ENCODE measurements at places on chromosomes 13 and 19. TPM values are rescaled to one million over a fixed set of nuclear protein-coding genes. Genes with fewer than 3 reads are reported as not detected.

GIPR gene
- total RNA-seq, result 0.18 TPM

DNA sequence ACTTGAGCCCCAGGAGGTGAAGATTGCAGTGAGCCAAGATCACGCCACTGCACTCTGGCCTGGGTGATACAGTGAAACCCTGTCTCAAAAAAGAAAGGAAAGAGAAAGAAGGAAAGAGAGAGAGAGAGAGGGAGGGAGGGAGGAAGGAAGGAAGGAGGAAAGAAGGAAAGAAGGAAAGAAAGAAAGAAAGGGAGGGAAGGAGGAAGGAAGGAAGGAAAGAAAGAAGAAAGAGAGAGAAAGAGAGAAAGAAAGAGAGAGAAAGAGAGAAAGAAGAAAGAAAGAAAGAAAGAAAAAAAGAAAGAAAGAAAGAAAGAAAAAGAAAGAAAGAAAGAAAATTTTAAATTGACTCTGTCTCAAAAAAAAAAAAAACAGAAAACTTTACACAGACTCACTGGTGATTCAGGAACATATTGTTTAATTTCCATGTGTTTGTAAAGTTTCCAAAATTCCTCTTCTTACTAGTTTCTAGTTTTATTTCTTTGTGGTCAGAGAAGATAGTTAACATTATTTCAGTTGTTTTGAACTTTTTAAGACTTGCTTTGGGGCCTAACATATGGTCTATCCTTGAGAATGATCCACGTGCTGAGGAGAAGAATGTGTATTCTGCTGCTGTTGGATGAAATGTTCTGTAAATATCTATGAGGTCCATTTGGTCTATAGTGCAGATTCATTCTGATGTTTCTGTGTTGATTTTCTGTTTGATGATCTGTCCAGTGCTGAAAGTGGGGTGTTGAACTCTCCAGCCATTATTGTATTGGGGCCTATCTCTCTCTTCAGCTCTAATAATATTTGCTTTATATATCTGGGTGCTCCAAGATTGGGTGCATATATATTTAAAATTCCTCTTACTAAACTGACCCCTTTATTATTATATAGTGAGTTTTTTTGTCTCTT is 204.4 kb upstream of the SERP2 start:
- DNase-seq, result no peak

GRCh38 chr19:14166999-14167575 is 30.7 kb upstream of the ASF1B start:
- no peak for DNase-seq

DNA sequence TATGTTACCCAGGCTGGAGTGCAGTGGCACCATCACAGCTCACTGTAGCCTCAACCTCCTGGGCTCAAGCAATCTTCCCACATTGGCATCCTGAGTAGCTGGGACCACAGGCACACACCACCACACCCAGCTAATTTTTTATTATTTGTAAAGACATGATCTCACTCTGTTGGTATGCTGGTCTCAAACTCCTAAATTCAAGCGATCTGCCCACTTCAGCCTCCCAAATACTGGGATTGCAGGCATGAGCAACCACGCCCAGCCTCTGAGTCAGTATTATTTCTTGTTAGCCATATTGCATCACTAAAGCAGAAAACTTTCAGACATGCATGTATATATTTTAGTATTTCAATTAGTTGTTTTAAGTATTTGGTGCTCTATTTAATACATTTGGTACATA is 376.4 kb downstream of the GPC6 start:
- no peak for DNase-seq

DNA sequence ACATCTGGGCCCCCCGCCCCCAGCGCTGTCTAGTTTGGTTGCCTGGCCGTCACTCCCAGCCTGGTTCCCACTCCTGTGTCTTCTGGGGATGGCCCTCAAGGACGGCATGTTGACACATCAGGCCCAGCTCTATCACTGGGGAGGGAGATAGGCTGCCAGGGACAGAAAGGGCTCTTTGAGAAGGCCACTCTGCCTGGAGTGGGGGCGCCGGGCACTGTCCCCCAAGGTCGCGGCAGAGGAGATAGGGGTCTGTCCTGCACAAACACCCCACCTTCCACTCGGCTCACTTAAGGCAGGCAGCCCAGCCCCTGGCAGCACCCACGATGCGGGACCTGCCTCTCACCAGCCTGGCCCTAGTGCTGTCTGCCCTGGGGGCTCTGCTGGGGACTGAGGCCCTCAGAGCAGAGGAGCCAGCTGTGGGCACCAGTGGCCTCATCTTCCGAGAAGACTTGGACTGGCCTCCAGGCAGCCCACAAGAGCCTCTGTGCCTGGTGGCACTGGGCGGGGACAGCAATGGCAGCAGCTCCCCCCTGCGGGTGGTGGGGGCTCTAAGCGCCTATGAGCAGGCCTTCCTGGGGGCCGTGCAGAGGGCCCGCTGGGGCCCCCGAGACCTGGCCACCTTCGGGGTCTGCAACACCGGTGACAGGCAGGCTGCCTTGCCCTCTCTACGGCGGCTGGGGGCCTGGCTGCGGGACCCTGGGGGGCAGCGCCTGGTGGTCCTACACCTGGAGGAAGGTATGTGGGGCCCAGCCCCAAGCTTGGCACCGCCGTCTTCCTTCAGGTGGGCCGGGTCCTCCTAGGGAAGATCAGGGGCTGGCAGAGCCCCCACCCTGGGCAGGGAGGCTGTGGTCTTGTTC is at the start of gene AMH:
TSS of gene AMH (plus strand) at position 314 of the 857 bp plus-strand sequence. CDS start at position 324, 10 bp downstream.
- no peak for DNase-seq

- DNase-seq, result no peak
Observed at GRCh38 chr13:51666374-51666773, 82.1 kb downstream of the WDFY2 start.

GRCh38 chr13:73090116-73090822 is 31.5 kb downstream of the KLF5 start:
- DNase-seq, result no peak

ZNF529 gene
- total RNA-seq, result 2.6 TPM

- no peak for DNase-seq
Observed at GRCh38 chr19:8648240-8648639, 17.8 kb downstream of the NFILZ start.

S1PR5 gene
- 0.30 TPM for total RNA-seq

DNA sequence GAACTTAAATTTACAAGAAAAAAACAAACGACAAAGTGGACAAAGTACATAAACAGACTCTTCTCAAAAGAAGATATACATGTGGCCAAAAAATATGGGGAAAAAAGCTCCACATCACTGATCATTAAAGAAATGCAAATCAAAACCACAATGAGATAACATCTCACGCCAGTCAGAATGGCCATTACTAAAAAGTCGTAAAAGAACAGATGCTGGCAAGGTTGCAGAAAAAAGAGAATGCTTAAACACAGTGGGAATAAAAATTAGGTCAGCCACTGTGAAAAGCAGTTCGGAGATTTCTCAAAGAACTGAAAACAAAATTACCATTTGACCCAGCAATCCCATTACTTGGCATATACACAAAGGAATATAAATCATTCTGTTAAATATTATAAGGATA is 132.7 kb downstream of the UGGT2 start:
- no peak for DNase-seq

DNA sequence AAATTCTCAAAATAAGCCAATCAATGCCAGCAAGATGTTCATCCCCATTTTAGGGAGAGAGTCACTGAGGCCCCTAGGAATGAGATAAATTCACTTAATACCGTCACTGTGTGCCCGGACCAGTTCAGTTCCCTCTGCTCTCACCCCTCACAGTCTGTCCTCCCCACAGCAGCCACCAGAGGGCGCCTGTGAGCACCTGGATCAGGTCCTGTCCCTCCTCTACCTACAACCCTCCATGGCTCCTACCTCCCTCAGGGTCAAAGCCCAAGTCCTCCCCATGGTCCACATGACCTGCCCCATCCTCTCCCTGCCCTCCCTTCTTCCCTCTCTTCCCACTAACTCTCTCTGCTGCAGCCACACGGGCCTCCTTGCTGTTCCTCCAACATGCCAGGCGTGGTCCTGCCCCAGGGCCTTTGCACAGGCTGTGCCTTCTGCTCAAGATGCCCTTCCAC is 42.0 kb upstream of the NFIC start:
- DNase-seq, result no peak
